ENCODE measurements at places on chromosomes 13 and 19. TPM values are rescaled to one million over a fixed set of nuclear protein-coding genes. Genes with fewer than 3 reads are reported as not detected.

DNA sequence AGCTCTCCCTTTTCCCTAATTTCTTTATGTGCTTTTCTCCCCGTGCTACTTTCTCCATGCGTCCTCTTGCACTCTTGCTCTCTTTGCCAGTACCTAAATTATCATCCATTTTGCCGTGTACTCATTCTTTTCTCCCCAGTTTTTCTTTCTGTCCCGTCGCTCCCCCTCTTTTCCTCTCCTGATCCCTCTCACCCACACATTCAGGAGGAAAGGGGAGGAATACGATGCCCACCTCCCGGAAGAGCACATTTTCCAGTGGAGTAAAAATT lies 821 bp downstream of the ZNF616 start:
- no peak for DNase-seq
- H3K4me3 ChIP-seq: peak overlapping the region; percentile 80
- H3K27ac ChIP-seq: peak overlapping the region; percentile 95
- peaks cover 9% of the 10 kb centered on the region for H3K4me1 ChIP-seq
- H3K36me3 ChIP-seq: no peaks in the 10 kb centered on the region
- H3K27me3 ChIP-seq: no peaks in the 10 kb centered on the region

GRCh38 chr19:18672044-18672451 lies 11.4 kb upstream of the CRTC1 start:
- H3K27ac ChIP-seq: no peak overlapping the region
- no peak for DNase-seq

DNA sequence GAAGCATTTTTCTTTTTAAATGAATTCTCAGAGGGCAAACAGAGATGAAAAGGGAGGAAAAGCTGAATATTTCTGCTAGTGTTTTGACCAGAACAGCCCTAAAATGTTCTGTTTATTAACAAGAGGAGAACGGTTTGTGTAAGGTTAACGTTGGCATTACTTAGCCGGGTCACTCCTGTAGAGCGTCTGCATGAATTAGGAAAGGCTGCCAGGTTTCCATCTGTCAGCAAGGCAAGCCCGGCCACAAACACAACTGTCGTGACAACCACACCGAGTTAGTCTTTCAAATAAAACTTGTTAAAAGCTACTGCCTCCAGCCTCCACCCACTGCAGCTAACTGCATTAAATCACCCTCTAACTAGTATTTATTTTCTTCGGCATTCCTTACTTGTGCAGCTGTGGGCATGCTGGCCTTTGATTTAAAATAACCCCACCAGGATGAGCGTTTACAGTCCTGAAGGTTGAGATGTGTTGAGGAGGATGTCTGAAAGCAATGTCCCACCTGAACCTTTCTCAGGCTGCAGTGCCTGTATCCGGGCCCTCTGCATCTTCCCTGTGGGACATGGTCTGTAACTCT lies 527.9 kb downstream of the FGF9 start:
- H3K4me3 ChIP-seq: no peak overlapping the region
- DNase-seq: no peak
- no peaks in the 10 kb centered on the region for H3K27me3 ChIP-seq
- no peaks in the 10 kb centered on the region for H3K4me1 ChIP-seq

DNA sequence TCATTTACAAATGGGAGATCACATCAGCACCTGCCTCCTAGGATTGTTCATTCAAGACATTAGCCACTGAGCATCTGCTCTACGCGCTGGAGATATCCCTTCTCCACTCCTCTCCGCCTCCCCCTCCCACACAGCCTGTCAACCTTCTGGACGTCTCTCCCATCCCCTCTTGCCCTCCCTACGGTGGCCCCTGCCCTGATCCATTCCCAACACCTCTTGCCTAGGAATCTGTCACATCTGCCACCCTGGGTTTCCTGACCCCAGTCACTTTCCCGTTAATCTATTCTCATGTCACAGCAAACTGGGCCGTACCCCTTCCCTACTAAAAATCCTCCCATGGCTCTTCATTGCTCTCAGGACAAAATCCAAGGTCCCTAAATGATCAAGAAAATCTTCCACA lies 10.3 kb downstream of the DYRK1B start:
- no peak for DNase-seq
- H3K4me1 ChIP-seq: peaks cover 42% of the 10 kb centered on the region
- H3K4me3 ChIP-seq: peak overlapping the region; percentile 34
- peak overlapping the region; percentile 90 for H3K27ac ChIP-seq

- H3K27me3 ChIP-seq: no peaks in the 10 kb centered on the region
- peak overlapping the region; percentile 81 for H3K27ac ChIP-seq
- H3K36me3 ChIP-seq: no peaks in the 10 kb centered on the region
- no peak for DNase-seq
- no peak overlapping the region for H3K4me3 ChIP-seq
These were observed 99.4 kb upstream of the SERP2 start for GRCh38 chr13:44273991-44274770.

DNA sequence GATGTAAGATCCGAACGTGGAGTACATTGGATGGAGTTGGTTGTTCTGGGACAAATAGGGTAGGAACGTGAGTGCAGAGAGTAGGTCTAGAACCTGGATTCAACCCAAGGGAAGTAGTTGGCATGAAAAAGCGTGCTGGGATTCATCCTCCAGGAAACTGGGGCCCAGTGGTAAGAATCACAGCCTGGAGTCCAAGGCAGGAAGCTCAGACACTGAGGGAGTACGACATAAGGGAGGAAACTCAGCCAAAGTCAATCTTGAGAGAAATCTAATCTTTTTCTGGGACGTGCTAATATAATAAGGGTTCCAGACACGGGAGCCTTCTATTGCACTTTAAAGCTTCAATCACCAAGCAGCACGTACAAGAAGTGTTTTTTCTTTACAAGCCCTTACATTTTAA lies 46.4 kb downstream of the DLEU7 start:
- DNase-seq: no peak

DNA sequence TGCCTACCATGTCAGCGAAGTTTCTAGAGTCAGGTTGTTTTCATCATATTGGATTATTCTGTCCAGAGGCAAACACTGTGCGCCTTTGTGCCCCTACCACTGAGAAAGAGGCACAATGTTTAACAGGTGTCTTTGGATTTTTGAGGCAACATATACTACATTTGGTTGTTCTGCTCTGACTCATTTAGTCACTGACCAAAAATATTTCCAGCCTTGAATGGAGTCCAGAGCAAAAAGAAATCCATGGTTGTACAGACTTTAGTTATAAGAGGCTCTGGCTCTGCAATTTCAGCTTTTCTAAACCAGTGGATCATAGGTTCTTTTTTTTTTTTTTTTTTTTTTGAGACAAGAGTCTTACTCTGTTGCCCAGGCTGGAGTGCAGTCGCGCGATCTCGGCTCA lies 35.7 kb downstream of the LACC1 start:
- H3K4me3 ChIP-seq: no peak overlapping the region
- H3K27ac ChIP-seq: no peak overlapping the region
- no peaks in the 10 kb centered on the region for H3K4me1 ChIP-seq
- no peak for DNase-seq
- no peaks in the 10 kb centered on the region for H3K36me3 ChIP-seq
- H3K27me3 ChIP-seq: no peaks in the 10 kb centered on the region

DNA sequence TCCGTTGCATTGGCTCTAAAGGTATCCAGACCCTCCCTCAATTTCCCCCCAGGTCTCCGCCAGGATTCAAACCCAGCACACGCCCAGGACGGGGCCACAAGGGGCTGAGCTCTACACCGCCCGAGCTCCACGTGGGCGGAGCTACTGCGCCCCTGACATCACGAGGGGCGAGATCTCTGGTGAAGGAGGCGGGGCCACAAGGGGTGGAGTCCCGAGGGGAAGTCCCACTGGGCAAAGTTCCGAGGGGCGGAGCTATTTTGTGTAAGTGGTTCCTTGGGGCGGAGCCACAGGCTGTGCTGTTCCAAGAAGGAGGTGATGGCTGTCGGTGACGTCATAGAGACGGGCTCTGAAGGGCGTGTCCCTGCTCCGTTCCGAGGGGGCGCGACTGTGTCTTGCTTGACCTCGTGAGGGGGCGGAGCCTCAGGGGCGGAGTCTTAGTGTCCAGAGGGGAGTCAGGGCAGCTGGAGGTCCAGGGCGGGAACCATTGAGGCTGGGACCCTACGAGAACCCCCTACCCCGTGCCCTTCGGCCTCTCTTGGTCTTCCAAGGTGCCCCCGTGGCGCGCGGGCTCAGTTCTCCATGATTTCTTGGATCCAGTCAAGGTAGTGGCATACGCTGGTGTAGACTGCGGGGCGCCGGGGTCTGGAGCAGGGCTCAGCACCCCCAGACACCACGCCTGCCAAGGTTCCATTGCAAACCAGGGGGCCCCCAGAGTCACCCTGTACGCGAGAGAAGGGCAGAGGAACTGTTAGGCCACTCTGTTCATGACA lies 1.3 kb upstream of the KLK8 start:
- H3K4me1 ChIP-seq: peaks cover 13% of the 10 kb centered on the region
- no peaks in the 10 kb centered on the region for H3K27me3 ChIP-seq
- H3K4me3 ChIP-seq: peak overlapping the region; percentile 49
- peak overlapping the region; percentile 90 for H3K27ac ChIP-seq

DNA sequence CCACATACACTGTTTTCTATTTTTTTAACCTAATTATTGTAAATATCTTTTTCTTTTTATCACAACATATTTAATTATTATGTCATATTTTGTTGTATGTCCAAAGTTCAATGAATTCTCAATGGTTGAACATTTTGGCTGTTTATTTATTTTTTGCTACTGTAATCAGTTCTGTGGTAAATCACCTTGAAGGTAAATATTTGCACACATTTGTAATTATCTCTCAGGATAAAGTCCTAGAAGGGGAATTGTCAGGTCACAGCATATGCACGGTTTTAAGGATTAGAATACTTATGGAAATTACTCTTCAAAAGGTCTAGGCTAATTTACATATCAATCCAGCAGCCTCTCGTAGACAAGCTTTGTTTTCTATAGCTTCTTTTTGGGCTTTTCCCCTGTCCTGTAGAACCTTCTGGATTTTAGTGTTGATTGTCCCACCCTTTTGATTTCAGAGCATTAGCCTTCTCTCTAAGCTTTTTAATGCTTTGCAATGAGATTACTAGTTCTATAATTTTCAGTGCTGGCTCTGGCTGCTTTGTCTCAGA lies 362.6 kb downstream of the KCNRG start:
- DNase-seq: no peak
- H3K4me3 ChIP-seq: no peak overlapping the region
- no peaks in the 10 kb centered on the region for H3K4me1 ChIP-seq
- no peaks in the 10 kb centered on the region for H3K27me3 ChIP-seq

DNA sequence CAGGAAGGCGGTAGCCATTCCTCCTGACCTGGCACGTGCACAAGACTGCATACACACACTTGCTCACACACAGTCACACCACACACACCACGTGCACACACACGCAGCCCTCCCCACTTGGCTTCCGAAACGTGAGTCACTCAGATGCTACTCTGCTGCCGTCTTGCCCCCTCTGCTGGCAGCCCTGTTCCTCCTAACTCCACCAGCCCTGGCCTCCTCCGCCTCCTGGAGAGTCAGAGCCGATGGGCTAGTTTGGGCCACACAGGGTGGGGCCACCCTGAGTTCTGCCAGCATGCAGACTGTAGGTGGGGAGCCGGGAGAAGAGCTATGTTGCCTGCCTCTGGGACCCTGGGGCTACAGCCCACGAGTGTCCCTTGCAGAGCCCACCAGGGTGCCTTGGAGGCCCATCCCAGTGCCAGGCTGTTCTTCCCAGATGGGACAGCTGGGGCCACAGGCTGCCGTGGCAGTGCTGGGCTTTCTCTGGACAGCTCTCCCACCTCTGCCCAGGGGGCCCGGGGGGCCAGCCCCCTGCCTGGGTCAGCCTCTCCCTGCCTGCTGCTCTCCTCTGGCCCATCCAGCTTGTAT lies 12.1 kb downstream of the PIN1 start:
- peak overlapping the region; percentile 6 for H3K27ac ChIP-seq
- H3K4me3 ChIP-seq: no peak overlapping the region
- H3K27me3 ChIP-seq: no peaks in the 10 kb centered on the region
- DNase-seq: no peak
- H3K36me3 ChIP-seq: peaks cover 87% of the 10 kb centered on the region
- H3K4me1 ChIP-seq: peaks cover 10% of the 10 kb centered on the region

GRCh38 chr19:5805462-5806132 lies 730 bp downstream of the NRTN start:
- no peak overlapping the region for H3K4me3 ChIP-seq
- no peaks in the 10 kb centered on the region for H3K36me3 ChIP-seq
- H3K27me3 ChIP-seq: no peaks in the 10 kb centered on the region
- H3K4me1 ChIP-seq: peaks cover 21% of the 10 kb centered on the region

GRCh38 chr13:29993716-29994488 lies 143.5 kb upstream of the UBL3 start:
- no peaks in the 10 kb centered on the region for H3K4me1 ChIP-seq
- H3K36me3 ChIP-seq: no peaks in the 10 kb centered on the region
- no peak for DNase-seq

GRCh38 chr13:100244431-100244830 lies 155.5 kb downstream of the PCCA start:
- DNase-seq: no peak
- H3K4me1 ChIP-seq: no peaks in the 10 kb centered on the region
- no peaks in the 10 kb centered on the region for H3K36me3 ChIP-seq
- no peaks in the 10 kb centered on the region for H3K27me3 ChIP-seq

DNA sequence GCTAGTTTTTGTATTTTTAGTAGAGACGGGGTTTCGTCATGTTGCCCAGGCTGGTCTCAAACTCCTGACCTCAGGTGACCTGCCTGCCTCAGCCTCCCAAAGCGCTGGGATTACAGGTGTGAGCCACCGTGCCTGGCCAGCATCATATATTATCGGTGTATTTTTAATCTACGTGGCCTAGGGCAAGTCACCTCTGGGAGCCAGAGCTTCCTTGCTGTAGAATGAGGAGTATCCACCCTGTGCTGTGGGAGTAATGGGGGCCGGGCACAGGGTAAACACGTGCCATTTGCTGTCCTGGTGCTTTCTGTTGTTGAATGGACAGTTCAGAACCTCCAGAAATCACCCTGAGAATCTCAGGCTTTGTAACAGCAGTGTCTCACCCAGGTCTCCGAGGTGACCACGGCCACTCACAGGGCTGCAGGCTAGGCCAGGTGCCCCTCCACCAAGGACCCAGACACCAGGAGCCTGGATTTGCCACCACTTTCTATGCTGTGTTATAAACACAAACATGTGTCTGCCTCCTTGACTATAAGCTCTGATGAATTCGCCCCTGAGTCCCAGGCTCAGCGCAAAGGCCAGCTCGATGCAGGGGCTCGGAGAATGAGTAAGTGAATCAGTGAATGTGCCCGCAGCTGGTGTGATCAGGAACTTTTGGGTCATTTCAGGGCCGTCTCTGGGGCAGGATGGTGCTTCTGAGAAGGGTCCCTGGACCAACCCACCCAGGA lies 22.7 kb downstream of the POP4 start:
- no peak overlapping the region for H3K27ac ChIP-seq
- DNase-seq: no peak
- H3K4me3 ChIP-seq: no peak overlapping the region
- H3K27me3 ChIP-seq: no peaks in the 10 kb centered on the region

DNA sequence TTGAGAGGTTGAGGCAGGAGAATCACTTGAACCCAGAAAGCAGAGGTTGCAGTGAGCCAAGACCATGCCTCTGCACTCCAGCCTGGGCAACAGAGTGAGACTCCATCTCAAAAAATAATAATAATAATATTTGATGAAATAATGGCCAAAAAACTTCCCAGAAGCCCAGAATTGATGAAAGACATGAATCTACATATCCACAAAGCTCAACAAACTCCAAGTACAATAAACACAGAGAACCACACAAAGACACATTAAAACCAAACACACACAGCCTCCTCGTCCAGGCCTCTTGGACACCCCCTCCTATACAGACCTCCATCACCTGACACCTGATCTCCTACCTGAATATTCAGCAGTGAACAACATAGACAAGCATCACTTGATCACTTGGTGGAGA lies 3.2 kb upstream of the SYDE1 start:
- H3K4me1 ChIP-seq: peaks cover 8% of the 10 kb centered on the region
- H3K4me3 ChIP-seq: no peak overlapping the region
- no peak overlapping the region for H3K27ac ChIP-seq
- no peak for DNase-seq
- peaks cover under 1% of the 10 kb centered on the region for H3K36me3 ChIP-seq

Gene ZNF234
- total RNA-seq: 5.0 TPM

Gene ZNF793
- total RNA-seq: 3.4 TPM
